Small intestine (tissue), 16 donors: ENCODE measurements at places on chromosomes 3 and 15. TPM values are rescaled to one million over a fixed set of nuclear protein-coding genes. Genes with fewer than 3 reads are reported as not detected.

The NMD3 gene
- polyA plus RNA-seq: 23.3 TPM

The PCSK6 gene
- 6.8 TPM for polyA plus RNA-seq

The RYR3 gene
- polyA plus RNA-seq: 0.36 TPM

The TIPARP gene
- polyA plus RNA-seq: 18.1 TPM

The MGA gene
- polyA plus RNA-seq: 1.4 TPM

The THRB gene
- polyA plus RNA-seq: 3.2 TPM

The FILIP1L gene
- 10.5 TPM for polyA plus RNA-seq

The STAC gene
- polyA plus RNA-seq: not detected

DNA sequence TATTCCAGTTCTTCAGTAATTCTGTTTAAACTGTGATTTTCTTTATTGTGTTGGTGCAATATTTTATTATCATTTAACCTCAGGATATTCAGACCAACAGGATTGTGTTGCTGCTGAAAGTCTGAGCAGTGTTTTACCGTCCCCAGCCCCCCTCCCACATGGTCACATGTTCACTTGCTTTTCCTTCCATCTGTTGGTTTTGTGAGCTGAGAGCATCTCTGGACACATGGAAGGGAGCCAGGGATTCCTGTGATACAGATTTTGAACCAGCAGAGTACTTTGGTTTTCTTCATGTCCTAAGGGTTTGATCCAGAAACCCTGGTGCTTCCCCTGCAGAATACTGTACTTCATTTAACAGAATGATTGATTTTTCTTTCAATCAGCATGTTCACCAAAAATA, 11.9 kb downstream of the ARRDC4 start:
- DNase-seq: no peak

DNA sequence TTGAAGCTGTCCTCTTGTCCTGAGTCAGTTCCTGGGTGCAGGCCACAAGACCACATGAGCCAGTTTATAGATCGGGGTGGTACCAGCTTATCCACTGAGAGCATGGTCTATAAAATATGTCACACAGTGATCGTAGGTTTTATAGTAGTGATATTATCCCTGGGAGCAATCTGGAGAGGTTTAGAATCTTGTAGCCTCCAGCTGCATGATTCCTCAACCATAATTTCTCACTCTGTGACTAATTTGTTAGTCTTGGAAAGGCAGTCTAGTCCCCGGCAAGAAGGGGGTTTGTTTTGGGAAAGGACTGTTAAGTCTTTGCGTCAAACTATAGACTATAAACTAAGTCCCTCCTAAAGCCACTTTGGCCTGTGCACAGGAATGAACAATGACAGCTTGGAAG, 693.0 kb upstream of the CADM2 start:
- DNase-seq: no peak

DNA sequence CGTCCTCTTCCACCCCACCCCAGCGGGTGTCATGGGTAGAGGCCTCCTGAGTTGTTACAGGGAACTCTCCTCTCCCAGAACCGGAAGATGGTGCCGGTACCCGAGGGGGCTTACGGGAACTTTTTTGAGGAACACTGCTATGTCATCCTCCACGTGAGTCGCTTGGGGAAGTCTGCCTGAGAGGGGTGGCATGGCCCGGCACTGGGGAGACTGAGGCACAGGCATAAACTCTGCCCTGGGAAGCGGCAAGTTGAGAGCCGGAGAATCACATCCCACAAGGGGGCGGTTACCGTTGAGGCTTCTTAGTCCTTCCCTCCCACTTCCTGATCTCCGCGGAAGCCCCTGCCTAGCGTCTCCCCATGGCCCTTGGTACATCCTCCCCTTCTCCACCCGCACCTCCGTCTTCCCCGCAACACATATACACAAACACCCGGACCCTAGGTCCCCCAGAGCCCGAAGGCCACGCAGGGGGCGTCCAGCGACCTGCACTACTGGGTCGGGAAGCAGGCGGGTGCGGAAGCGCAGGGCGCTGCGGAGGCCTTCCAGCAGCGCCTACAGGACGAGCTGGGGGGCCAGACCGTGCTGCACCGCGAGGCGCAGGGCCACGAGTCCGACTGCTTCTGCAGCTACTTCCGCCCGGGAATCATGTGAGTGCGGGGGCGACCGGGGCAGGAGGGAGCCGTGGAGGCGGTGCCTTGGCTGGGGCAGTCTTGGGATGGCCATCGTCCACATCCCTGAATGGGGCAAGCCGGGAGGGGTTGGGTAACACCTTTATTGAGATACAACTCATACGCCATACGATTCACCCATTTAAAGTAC, 3.4 kb downstream of the VILL start:
- peak; percentile 75 for DNase-seq

- DNase-seq: no peak
Observed at GRCh38 chr3:72319194-72320094, 528.8 kb downstream of the SHQ1 start.

GRCh38 chr3:25090698-25091453, 337.2 kb upstream of the RARB start:
- no peak for DNase-seq

DNA sequence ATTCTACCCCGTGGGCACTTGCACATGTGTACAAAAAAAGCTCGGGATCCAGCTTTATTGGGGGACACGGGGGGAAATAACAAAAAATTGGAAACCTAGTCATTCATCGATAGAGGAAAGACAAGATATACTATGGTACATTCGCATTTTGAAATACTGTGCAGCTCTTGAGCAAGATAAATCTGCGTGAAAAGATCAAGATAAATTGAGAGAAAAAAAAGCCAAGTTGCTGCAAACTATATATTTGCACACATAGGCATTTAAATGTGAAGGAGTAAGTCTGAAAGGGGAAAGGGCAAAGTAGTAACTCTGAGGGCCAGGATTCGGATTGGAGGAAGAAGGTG, 620 bp upstream of the UBR1 start:
- DNase-seq: no peak

DNA sequence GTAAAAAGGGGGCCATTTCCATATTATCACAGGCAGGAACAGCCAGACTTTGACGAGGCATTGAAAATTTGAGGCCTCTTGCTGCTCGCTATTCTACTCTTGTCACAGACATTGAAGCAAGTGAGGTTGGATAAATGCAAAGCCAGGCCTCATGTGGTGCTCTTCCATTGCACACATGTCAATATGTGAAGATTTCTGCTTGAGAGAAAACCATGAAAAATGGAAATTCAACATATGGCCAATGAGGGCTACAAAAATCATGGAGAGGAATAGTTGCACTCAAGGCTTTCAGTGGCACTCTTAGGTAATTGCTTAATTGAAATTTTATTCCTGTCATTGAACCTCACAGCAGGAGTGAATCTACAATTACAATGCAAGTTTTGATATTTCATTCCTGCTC, 185.6 kb upstream of the MBNL1 start:
- no peak for DNase-seq

- peak; percentile 47 for DNase-seq
Observed at GRCh38 chr15:73683777-73684580, at the start of gene CD276. TSS of gene CD276 (plus strand) at chr15:73684383. CDS start at chr15:73699640, 15,257 bp downstream.

DNA sequence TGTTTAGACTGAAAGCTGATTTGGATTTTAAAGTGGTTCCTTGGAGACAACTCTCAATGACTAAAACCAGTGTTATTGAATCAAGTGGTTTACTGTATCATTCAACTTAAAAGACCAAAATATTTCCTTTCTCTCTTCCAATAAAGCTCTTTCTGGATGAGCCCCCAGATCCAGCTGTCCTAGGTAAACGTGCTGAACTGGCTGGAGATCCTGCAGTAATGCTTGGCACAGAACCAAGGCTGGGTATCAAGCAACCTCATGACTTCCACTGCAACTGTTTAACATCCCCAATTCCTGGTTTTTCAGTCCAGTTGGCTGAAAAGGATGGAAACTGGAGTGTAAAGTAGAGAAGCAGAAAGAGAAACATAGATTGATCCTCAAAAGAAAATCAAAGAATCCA, 28.9 kb downstream of the SEC22C start:
- DNase-seq: no peak

GRCh38 chr3:113193719-113194118, 17.6 kb upstream of the BOC start:
- no peak for DNase-seq

DNA sequence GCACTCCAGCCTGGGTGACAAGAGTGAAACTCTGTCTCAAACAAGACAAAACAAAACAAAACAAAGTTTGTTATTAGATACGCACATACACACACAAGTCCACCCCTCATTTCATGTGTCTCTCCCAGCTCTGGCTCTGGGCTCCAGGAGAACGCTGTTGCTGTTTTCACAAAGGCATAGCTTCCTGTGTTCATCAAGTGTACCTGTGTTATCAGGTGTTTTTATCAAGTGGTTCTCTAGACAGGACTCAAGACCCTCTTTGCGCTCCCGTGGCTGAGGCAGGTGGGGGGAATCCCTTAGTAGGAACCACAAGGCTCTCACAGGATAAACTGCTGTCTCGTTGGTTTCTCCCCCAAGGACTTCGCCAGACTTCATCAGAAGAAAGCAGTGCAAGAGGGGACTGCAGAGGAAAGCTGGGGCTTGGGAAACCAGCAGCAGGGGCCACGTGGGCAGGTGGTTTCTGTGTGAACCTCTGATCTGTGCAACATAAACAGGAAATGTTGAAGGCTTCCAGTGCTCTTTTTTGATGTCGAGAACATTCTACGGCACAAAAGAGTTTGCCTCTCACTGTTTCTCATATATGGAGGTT, 6.9 kb upstream of the PPP1R2 start:
- peak; percentile 56 for DNase-seq

- no peak for DNase-seq
Observed at GRCh38 chr15:27815035-27815434, 284.1 kb downstream of the OCA2 start.

GRCh38 chr3:117964814-117965213, 1069.8 kb downstream of the IGSF11 start:
- DNase-seq: no peak

DNA sequence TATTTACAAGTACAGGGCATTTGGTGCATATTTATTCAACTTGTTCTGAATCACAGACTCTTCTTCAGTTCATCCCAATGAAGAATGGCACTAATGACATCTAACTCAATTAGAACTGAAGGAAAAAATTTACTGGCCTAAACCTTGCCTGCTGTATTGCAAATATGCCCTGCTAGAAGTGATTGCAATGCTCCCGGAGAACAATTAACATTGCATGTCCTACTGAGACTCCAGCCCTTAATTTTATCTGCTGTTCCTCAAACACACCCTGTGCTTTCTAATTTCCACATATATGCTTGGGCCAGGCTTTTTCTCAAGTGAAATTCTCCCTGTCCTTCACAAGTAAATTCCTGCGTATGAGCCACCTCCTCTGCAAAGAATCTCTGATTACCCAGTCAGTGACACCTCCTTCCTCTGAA, 8.3 kb downstream of the ACKR4 start:
- DNase-seq: no peak

DNA sequence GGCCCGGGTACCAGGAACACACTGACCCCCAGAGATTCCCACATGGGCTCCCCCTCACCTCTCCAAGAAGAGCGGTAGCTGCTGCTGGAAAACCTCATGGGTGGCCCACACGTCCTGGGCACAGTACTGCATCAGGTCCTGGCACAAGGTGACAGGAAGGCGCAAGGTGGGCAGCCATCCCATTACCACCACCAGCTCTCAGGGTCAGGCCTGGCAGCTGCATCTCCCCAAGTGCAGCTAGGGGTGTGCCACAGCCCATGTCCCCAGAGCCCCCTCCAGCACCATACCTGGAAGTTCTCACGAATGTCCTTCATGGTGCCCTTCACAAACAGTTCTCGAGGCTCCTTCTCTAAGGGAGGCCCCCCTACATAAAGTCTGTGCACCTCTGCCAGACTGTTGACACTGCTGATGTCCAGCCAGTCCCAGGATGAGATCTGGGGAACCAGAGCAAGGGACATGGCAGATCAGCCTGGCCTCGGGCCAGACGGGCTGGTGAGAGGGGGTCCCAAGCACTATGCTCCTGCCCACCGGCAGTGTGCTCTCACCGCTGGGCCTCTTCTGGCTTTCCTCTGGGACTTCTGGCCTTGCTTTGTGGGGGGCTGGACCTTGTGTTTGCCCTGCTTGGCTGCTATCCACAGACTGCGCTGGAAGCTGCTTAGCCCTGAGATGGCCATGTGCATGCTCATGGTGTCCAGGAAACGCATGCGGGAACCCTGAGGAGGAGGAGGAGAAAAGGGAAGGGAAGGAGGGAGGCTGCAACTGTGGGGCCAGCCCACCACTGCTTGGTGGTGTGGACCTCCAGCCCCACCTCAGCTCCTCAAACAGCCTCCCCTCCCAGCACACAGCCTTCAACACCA, 6.0 kb downstream of the POLG start:
- DNase-seq: no peak

DNA sequence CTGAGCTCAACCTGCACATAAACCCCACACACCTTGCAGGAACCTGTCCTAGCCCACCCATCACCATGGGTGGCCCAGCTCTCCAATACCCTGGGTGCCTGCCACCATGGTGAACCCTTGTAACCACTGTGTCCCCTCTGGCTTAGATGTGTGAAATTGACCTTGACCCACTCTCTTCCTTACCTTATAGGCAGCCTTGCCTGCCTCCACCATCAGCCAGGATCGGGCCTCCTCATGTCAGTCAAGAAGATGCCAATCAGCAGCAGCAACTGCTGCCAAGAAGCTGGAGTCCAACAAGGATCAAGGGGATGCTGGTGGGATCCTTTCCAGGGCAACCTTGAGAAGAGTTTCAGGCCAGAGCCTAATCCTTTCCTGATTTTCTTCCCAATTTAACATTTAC, 8.8 kb upstream of the CYP11A1 start:
- no peak for DNase-seq

GRCh38 chr15:96330450-96331143, at the start of gene NR2F2:
TSS of gene NR2F2 (plus strand) at chr15:96330700. CDS start at chr15:96332106, 1,406 bp downstream.
- peak; percentile 99 for DNase-seq

GRCh38 chr3:177221744-177222143, 24.5 kb upstream of the TBL1XR1 start:
- no peak for DNase-seq

DNA sequence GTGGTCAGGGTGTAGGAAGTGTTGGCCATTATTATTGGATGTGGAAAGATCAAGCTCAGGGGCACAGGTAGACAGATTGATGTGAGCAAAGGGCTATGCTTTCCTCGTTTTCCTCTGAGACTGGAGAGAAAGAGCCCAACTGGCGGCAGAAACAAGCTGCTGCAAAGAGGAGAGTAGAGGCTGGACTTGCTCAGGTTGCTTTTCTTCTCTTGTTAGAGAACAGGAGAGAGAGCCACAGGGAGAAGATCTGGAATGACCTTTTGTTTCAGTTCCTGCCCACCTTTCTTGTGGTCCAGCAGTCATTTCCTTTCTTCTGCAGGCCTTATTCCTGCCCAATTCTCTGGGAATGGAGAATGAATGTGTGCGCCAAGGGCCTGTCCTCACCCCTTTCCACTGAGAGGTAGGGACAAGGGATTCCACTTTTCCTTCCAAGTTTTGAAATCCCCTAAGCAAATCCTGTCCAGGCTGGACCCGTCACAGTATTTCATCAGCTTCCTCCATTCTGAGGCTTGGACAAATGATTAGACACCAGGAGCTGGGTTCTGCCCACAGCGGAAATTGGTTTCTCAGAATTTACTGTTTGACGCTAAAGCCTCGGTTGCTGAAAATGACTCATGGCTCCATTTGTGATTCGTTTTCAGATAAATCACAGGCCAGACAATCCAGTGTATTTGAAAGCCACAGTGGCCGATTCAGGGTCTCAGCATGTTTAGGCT, 16.1 kb downstream of the ZNF80 start:
- DNase-seq: peak; percentile 59
